Large intestine (tissue), 12 donors: ENCODE measurements at places on chromosomes 6 and 20. TPM values are rescaled to one million over a fixed set of nuclear protein-coding genes. Genes with fewer than 3 reads are reported as not detected.
A peak's percentile ranks its signal among the peaks of the same experiment; 100 is the strongest.

DNA sequence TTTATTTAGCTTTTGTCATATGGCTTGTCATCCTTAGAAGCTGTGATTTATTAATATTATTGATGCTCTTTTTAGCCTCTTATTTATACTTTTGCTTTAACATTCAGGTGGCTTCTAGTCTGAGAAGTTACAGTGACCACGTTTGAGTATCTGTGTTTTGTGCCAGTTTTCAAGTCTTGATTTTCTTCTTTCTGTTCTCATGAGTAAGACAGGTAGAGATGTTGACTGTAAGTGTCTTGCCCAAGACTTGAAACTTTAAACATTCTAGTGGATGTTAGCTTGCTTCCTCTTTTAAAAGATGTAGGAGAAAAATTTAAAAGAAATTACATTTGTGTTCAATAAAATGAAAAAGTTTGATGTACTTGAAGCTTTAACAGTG is 122.6 kb downstream of the LRRC1 start:
- no peak for DNase-seq

DNA sequence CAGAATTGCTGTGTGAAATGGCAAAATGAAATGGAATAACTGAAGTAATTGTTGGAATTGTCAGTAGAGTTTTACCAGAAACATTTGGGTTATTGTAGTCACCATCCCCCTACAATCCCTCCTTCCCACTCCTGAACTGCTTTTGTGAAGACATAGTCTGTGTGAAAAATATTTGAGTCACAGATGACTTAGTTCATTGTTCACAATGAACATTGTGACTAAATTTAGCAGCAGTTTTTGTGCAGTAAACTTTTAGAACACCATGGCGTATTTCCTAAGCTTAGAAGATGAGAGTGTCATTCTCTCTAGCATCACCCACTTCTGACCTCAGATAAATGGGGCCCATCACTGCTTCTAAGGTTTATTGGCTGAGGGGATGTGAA is 11.0 kb downstream of the OTOR start:
- DNase-seq = no peak

DNA sequence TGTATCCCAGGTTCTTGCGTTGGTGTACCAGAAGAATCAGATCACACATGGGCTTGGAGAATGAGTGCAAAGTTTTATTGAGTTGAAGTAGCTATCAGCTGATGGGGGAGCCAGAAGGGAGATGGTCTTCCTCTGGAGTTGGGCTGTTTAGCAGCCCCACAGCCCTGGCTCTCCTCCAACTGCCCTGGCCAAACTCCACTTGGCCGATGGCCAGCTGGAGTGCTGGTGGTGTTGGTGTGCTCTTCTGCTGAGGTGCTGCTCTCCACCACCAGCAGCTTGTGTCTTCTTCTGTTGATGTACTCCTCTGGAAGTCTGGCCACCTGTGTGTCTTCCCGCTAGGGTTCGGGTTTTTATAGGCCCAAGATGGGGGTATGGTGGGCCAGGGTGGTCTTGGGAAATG is 172.8 kb downstream of the TINAG start:
- peak; percentile 11 for DNase-seq

- DNase-seq = no peak
These were observed 725.5 kb downstream of the TBC1D32 start for GRCh38 chr6:120608826-120609225.

DNA sequence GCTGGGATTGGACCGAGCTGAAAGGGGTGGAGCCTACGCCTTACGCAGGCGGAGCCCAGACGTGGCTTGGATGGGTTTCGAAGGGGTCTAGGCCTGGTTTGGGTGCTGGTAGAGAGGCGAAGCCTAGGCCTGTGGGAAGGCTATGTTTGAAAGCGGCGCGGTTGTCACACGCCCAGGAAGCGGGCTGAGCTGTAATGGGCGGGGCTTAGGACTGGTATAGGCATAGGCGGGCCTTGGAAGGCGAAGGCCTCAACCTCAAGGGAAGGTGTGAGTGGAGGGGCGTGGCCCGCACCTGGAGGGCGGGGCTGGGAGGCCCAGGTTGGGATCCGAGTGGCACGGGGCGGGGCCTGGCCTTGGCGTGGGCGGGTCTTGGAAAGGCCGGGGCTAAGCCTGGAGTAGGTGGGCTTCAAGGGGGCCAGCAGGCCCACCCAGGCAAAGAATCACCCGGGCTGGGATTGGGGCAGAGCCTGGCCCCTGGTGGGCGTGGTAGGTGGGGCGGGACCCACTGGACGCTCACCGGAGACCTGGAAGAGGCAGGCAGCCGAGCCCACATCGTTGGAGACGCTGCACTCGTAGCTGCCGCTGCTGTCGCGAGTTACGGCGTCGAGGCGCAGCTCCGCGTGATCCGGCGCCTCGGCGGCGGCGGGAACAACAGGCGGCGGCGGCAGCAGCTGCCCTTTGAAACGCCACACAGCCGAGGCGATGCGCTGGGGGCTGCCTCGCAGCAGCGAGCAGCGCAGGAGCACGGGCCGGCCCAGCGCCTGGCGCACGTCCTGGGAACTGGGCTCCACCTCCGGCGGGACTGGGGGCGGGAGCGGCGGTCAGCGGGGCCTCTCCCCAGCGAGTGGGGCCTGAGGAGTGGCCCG is 49.0 kb downstream of the MDGA1 start:
- DNase-seq = peak; percentile 26

- no peak for DNase-seq
These were observed 164.5 kb downstream of the CD83 start for GRCh38 chr6:14281811-14282660.

DNA sequence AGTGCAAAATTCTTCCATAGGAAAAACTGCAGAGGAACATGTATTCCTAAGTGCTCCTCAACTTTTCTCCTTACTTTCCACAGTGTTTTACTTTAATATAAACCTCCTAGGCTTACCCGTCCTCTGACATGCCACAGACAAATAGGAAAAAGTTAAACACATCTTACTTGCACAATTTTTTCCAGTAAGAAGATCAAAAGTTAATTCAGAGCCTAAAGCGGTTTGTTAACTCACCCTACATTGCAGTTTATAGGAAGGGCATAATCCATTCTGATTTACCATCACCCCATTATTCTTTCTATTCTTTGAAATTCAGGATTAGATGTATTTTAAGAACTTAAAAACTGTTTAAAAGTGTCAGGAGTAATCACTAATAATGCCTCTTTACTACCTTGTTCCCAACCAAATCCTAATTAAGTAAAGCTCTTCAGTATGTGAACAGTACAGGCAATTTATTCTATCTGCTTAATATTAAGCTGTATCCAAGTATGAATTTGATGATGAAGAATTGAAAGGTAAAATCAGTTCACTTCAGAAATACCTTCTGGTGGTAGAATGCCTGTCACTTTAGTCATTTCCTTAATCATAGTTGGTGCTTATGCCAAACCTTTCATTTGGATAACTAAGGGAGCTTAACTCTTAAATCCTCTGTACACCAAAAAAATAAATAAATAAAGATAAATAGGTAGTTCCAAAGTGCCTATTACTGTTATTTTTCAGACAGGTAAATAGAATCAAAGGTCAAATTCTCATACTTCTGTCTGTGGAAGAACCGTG is 292.0 kb downstream of the ALDH8A1 start:
- DNase-seq = no peak

- no peak for DNase-seq
These were observed 1.8 kb upstream of the VIP start for GRCh38 chr6:152748843-152749242.

MYLK2 gene
- polyA plus RNA-seq = 0.21 TPM

ATP9A gene
- polyA plus RNA-seq = 46.3 TPM

TFAP2D gene
- polyA plus RNA-seq = not detected

C20orf141 gene
- polyA plus RNA-seq = not detected

CLDN20 gene
- polyA plus RNA-seq = 0.67 TPM

PLCB4 gene
- 14.6 TPM for polyA plus RNA-seq

RAD21L1 gene
- not detected for polyA plus RNA-seq
